Amygdala (tissue), 56 donors: ENCODE measurements at places on chromosomes 11 and 22.

GRCh38 chr11:23976841-23977271 is 520.0 kb upstream of the LUZP2 start:
- no peak for DNase-seq

GRCh38 chr11:35336726-35337125 is 82.6 kb downstream of the SLC1A2 start:
- DNase-seq: no peak

- no peak for DNase-seq
These were observed 24.1 kb upstream of the LRRC32 start for GRCh38 chr11:76694664-76695063.

GRCh38 chr22:41459431-41459830 is 9.1 kb downstream of the PHF5A start:
- no peak for DNase-seq

- DNase-seq: no peak
These were observed 18.4 kb downstream of the ATXN10 start for GRCh38 chr22:45690008-45690407.

GRCh38 chr22:22452211-22452610 is 56.3 kb downstream of the ZNF280B start:
- no peak for DNase-seq

DNA sequence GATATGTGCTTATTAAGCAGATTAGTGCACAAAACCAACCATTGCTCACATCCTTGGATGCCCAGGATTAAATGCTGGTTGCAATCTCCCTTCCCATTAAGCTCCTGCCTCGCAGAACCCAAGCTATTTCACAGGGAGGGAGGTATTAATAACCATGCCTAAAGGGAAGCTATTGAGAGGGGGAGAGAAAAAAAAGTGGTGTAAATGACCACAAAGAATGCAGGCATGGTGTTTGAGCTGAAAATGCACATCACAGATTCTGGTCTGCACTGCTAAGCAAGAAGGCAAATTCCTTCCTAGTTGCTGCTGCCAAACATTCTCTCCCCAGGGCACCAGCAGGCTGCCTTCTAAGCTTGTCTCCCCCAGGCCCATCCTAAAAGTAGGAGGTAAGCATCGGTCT is 92.0 kb upstream of the ISX start:
- DNase-seq: no peak

- no peak for DNase-seq
These were observed 2.7 kb downstream of the ZNF215 start for GRCh38 chr11:6928916-6929315.

DNA sequence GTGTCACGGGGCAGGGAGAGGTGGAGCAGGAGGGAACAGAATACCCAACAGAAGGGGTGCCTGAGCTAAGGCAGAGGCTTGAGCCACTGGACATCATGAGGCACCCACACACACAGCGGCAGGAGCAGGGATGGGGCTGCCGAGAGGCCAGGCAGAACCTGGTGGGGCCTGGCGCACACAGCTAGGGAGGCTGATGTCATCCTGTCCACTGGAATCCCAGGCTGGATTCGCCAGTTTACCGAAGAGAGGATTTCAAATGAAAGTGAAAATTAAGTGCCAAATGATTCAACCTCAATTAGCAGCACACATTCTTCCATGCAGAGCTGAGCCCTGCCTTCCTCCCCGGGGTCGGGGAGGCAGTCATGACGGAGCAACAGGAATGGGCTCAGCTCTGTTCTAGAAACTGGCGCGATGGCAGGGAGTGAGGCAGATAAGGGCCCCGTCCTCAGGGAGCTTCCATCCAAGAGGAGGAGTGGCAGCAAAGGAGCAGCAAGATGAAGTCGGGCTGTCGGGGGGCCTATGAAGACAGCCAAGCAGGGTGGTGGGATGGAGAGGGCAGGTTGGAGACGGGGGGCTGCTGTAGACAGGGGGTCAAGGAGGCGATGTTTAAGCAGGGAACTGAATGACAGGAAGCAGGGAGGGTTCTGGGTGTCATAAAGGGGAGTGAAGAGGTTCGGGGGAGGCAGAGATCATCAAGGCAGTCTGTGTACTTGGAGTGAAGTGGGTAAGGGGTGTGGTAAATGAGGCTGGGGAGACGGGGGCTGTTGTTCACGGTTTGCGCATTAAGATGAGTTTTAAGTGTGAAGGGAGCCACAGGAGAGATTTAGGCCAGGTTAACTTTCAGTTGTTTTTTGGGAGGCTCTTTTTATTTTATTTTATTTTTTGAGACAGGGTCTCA is 6.4 kb downstream of the RAC2 start:
- DNase-seq: no peak
